ENCODE measurements at places on chromosomes 1 and 21.

- no peak for DNase-seq
Observed at GRCh38 chr1:30706528-30706927, 16.9 kb downstream of the MATN1 start.

DNA sequence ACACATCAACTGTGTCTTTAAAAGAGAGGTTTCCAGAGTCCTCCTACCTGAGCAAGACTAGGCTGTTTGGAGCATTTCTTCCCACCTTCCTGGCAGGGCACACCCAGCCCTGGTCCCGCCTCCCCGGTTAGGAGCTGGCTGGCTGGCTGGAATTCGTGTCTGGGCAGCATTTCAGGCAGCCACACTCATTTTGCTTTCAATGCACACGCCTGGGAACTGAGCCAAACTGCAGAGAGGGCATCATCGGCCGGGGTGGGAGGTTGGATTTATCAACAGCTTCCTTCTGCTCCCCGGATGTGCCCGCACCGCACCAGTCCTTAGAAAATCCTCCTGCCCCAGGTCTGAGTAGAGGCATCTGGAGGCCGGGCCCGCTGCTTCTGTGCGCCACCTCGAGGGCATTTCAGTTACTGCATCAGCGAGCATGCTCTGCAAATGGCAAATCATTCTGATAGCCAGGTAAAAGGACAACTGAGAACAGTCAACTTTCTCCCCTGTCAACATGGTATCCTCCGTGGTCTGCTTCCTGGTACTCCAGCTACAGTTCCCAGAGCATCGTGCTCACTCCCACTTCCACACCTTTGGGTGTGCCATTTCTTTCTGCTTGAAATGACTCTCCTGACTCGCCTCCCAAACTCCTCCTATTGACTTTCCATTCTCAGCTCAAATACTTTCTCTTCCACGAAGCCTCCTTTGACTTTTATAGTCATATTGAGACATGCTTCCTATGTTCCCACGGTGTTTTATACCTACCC, 20.6 kb downstream of the TCEA3 start:
- peak; percentile 59 for DNase-seq

DNA sequence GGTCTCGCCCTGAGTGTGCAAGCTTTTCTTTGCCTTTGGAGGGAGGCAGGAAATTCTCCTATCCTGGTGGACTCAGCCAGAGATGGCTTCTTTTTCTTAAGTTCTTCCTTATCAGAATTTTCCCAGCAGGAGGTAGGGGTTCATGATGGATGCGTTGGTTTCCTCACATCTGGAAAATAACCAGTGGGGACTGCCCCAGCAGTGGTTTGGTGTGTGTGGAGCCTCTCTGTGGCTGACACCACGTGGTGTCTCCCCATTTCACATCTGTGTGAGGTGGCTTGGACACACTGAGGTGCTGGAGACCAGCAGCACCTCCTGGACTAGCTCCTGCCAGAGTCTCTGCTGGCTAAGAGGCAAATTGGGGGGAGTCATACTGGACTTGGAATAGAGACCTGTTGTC, 32.6 kb downstream of the B3GALT5 start:
- no peak for DNase-seq

DNA sequence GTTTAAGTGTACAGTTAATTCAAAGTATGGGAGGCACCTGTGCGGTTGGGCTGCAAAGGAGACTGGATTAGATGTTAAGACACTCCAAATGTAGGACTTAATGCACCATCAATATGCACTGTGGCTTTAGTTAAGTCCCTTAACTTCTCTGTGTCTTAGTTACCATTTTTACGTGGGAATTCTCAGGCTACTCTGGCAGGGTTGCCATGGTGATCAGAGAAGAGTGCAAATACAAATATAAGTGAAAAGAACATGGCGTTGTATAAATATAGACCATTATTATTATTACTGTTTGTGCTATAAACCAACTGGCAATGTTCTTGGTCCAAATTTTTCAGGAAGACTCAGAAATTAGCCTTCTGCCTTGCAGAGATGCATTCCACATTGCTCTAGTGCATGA, 595.6 kb downstream of the NPHP4 start:
- no peak for DNase-seq

DNA sequence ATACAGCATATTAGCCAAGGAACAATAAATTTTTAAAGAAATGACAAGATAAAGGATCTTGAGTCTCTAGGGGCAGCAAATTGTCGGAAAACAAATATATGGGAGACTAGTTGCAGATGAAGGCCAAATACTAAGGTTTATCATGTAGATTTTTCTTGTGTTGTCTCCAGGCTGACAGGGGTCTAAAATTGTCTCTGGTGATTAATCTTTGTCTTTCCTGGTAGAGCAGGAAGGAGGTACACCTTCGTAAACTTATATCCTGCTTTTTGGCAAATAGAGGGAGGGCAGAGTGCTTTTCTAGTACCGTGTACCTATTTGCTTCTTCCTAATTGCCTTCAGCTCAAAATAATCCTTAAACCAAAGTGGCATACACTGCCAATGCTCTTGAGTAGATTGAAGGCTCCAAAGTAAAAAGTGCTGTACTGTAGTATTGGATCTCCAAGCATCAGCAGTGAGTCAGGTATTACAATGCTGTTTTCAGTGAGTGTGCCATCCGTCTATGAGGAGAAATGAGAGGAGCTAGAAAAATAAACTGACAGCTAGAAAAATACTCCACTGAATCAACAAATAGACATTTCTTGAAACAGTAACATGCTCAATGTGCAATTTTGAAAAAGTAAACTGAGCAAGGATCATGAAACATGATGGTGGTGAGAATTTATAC, 1.8 kb upstream of the LEPR start:
- DNase-seq: no peak
